ENCODE measurements at places on chromosomes 5 and 9.

- DNase-seq = no peak
These were observed 55.6 kb upstream of the MELK start for GRCh38 chr9:36517131-36517530.

- no peak for DNase-seq
These were observed 1.7 kb upstream of the SLC34A1 start for GRCh38 chr5:177382423-177383029.

DNA sequence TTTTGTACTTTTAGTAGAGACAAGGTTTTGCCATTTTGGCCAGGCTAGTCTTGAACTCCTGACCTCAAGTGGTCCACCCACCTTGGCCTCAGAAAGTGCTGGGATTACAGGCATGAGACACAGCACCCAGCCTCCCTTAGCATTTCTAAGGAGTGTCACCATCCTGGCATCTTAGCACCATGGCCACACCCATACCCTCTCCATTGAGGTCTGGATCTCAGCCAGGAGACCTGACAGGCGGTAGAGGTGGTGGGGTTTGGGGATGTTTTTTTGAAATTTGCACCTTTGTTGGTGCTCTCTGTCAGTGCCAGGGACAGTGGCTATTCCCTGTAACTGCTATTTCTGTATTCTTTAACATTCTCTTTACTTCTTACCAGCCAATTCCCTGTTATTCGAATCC lies 72.5 kb downstream of the TRIM36 start:
- no peak for DNase-seq

GRCh38 chr9:135211524-135211890 lies 124.0 kb downstream of the OLFM1 start:
- DNase-seq = peak; percentile 12

DNA sequence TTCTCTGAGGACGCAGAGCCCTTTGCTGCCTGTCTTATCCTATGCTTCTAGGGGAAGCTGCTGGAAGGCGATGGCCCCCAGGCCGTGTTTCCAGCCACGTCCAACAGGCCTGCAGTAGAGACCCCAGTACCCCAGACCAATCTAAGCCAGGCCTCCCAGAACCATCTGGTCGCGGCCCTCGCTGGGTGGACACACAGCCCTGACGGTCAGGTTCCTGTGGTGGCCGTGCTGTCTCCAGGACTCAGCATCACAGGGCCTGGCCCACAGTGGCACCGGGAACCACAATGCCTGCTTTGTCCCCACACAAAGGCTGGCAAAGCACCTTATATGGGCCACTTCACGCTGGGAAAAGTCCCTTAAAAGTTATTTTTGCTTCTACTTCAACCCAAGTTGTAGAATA lies 44.5 kb downstream of the SEMA4D start:
- no peak for DNase-seq

- DNase-seq = no peak
These were observed 112.2 kb downstream of the FOXD1 start for GRCh38 chr5:73336366-73336765.

GRCh38 chr9:95722141-95722540 lies 153.3 kb upstream of the ERCC6L2 start:
- DNase-seq = no peak

- peak; percentile 49 for DNase-seq
These were observed 37.4 kb downstream of the PRRX2 start for GRCh38 chr9:129702589-129703520.

DNA sequence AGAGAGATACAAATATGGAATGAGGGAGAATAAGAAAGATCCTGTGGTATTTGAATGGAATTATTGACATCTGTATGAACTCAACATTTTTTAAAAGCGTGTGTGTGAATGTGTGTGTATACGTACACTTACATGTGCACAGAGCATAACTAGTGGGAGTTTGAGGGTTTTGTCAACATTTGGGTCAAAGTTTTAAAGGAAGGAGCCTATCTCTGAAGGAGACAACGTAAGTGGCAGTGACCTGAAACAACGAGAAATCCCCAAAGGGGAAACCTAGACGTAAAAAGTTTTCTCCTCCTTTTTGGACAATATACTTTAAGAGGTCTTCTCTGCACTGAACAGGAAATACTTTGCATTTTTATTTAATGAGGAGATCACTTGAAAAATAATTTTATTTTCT lies 40.2 kb upstream of the DTWD2 start:
- DNase-seq = no peak

- DNase-seq = peak; percentile 59
These were observed 25.9 kb upstream of the PRDM12 start for GRCh38 chr9:130638284-130639123.

- no peak for DNase-seq
These were observed 109.7 kb upstream of the OSMR start for GRCh38 chr5:38736089-38736488.

GRCh38 chr9:89187541-89187940 lies 8.9 kb upstream of the SHC3 start:
- DNase-seq = no peak

DNA sequence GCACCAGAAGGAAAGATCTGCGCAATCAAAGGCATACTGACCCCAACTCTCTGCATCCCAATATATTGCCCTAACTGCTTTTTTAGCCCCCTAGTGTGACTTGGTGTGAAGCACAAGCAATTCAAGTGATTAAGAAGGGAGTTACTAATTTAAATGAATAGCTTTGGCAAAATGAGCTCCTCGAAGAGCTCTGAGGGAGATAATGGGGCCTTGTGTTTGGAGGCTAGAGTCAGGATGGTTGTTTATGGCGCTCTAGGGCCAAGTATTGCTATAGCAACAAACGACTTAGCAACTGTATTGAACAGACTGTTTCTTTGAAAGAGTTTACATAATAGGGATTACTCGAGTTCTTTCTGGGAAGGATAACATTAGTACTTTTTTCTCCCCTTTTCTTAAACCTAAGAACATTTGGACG lies 11.5 kb upstream of the C5orf58 start:
- DNase-seq = no peak
